H9 (cell line): ENCODE measurements at places on chromosomes 4 and X. TPM values are rescaled to one million over a fixed set of nuclear protein-coding genes. Genes with fewer than 3 reads are reported as not detected.

DNA sequence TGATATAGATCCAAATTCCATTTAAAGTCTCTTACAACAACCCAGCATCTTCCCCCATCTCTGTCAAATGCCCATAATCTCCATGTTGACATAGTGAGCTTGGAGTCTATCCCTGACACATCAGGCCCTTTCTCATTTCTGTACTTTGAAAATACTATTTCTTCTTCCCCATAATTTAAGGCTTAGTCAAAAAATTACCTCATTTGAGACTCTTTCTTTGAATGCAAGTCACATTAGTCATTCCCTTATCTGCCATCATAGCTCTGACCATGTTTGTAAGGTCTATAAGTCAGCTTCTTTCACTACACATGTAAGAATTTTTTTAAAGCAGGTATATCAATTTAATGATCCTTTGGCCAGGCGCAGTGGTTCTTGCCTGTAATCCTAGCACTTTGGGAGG, 99.9 kb downstream of the DDX60 start:
- DNase-seq: no peak

ZCCHC12 gene
- total RNA-seq: 2.1 and 2.6 TPM in 2 replicates

DCAF4L1 gene
- 0.07 and 0.09 TPM in 2 replicates for total RNA-seq

DNA sequence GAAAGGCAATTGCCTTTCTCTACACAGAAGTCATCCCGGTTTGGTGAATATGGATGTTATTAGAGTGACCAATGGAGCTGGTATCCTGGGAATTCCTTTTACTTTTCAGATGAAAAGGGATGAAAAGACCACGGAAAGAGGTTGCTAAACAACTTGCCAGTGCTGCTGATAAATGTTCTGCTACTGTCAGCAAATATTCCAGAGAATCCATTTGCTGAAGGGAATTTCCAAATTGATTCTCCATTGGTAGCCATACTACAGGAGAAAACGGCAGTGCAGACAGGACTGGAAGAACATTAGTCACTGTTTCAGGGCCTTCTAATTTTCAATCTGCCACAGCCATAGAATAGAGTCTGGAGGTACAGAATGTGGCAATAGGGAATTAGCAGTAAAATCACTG, 451.5 kb downstream of the PCDH11X start:
- DNase-seq: no peak

GRCh38 chrX:120726294-120726693, 96.4 kb upstream of the C1GALT1C1 start:
- DNase-seq: no peak

EDA gene
- total RNA-seq: 7.7 and 8.1 TPM in 2 replicates
